ENCODE measurements at places on chromosomes 2 and 18.
A peak's percentile ranks its signal among the peaks of the same experiment; 100 is the strongest.

DNA sequence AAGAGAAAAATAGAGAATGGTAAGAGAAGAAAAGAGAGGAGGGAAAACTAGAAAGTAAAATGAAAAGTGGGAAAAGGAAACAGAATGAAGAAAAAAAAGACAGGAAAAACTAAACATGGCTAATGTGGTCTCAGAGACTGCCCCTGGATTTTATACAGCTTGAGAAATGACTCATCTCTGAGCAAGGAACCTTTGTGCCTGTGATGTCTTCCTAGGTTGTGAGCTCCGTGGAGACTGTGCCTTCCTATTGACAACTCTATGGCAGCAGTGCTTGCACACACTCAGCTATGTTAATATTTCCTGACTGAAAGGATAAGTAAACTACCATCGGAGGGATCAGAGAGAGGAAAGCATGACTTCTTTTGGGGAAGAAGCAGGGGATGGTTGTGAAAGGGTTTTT is 203.8 kb downstream of the RDH14 start:
- DNase-seq, result no peak

DNA sequence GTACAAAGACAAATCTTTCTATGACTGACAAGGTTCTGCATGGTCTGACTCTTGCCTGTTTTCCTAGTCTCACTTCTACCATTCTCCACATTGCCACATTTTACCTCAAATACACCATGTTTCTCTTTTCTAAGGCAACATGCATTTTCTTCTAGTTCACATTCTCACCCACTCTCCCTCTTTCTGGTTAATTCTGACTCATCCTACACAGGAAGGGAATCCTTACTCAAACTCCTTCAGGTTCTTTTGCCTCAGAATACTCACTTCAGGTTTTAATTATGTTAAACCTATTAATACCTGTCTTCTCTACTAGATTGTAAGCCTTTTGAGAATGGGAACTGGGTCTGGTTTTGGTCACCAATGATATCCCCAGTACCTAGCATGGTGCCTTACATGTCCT is 47.2 kb downstream of the MAP2 start:
- no peak for DNase-seq

GRCh38 chr18:45715212-45715780 is 8.7 kb upstream of the SLC14A1 start:
- DNase-seq, result no peak

DNA sequence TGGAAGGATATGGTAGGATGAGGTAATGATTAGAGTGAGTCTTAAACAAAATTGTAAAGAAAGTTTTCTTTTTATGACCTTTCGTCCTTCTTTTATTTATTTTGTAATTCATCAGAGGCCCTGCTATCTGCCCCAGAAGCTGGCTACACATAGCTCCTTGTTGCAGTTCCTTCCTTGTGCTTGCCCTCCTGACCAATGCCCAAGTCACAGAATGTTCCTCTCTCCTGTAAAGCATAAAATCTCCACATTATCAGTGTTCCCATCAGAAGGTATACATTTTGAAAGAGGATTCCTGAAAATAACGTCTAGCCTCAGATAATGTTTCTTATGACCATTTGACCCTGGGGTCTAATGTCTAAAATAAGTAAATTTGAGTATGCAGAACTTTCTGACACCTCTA is 78.3 kb downstream of the RND3 start:
- no peak for DNase-seq

- no peak for DNase-seq
Observed at GRCh38 chr2:38613849-38614213, 11.1 kb upstream of the HNRNPLL start.

DNA sequence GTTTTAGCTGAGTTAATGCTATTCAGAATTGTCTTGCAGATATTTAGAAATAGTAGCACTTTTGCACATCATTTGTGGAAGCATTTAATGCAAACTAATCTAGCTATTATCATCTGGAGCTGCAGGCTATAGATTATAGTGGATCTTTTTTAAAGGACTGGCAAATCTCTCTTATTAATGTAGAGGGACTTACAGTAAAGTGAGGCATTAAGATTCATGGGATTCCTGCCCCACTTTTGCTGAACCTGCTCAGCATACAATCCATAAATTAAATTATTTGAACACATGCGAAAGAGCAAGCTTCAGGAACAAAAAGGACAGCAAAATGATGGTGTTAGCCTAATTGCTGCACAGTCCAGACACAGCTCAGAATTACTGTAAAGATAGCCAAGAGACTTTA is 477.7 kb downstream of the DCDC2C start:
- DNase-seq, result no peak

GRCh38 chr2:164015328-164016123 is 279.7 kb upstream of the FIGN start:
- no peak for DNase-seq

GRCh38 chr2:67451086-67451832 is 54.1 kb downstream of the ETAA1 start:
- no peak for DNase-seq

DNA sequence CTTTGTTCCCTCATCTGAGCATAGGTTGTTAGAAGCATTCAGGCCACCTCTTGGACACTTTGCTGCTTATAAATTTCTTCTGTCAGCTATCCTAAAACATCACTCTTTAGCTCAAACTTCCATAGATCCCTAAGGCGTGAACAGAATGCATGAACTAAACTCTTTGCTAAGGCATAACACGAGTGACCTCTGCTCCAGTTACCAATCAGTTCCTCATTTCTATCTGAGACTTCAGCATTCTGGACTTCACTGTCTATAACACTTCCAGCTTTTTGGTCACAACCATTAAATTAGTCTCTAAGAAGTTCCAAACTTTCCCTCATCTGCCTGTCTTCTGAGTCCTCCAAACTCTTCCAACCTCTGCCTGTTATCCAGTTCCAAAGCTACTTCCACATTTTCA is 8.3 kb upstream of the VWA3B start:
- DNase-seq, result no peak

- no peak for DNase-seq
Observed at GRCh38 chr2:201261471-201261870, 1.1 kb downstream of the CASP8 start.

DNA sequence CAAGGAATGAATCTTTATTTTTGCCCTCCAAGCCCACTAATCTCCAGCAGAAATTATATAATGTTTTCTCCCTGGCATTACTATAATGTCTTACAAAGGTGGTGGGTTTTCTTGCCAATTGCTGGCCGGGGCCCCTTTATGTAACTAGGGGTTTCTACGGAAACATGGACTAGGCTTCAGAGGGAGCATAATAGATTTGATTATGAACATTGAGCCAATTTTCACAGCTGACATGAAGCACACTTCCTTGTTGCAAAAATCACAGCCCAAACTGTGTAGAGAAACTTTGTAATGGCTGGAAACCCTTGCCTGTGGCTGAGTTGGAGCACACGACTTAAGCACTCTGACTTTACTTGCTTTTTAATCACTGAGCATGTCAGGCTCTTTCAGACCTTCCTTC is 3.8 kb upstream of the CYRIA start:
- DNase-seq, result no peak

- no peak for DNase-seq
Observed at GRCh38 chr2:25109822-25110221, 58.6 kb downstream of the POMC start.

DNA sequence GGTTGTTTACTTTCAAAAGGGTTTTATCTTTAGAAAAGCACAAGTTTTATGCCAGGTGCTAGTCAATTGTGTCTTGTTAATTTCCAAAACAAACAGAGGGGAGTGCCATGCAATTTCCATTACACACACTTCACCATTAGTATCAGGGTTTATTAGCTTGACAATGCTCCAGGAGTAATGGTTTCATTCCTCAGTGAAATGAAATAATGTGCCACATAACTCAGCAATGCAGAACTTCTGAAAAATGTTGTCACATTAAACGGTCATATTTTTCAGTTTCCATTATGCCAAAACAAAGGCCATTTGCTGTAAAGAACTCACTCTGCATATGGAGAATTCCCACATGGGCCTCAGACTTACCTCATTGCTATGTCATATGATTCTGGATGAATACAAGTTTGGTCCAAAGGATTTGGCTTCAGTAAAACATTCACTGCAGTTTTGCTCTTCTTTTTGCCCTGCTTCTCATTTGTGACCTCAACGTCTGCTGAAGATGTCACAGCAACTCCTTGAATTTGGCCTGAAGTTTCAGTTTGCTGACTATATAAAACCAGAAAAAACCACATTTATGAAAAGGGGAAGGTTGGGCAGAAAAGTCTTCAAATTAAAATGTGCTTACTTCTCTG is 198.2 kb downstream of the SRBD1 start:
- peak; percentile 31 for DNase-seq

DNA sequence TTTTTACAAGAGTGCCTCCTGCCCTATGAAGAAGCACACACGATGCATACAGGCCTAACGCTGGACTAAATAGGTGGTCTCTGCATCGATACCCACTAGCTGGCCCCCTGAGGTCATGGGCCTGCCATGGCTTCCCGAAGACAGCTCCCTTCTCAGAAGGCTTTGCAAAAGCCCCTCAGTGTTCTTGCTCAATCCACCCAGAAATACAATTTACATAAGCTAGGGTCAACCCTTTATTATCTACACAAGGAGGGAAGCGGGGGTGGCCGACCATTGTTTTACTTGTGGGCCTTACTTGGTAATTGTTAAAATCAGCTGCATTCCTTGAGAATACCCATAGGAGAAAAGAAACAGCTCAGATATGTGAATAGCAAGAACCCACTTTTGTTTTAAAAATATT is 28.5 kb downstream of the UXS1 start:
- DNase-seq, result no peak

DNA sequence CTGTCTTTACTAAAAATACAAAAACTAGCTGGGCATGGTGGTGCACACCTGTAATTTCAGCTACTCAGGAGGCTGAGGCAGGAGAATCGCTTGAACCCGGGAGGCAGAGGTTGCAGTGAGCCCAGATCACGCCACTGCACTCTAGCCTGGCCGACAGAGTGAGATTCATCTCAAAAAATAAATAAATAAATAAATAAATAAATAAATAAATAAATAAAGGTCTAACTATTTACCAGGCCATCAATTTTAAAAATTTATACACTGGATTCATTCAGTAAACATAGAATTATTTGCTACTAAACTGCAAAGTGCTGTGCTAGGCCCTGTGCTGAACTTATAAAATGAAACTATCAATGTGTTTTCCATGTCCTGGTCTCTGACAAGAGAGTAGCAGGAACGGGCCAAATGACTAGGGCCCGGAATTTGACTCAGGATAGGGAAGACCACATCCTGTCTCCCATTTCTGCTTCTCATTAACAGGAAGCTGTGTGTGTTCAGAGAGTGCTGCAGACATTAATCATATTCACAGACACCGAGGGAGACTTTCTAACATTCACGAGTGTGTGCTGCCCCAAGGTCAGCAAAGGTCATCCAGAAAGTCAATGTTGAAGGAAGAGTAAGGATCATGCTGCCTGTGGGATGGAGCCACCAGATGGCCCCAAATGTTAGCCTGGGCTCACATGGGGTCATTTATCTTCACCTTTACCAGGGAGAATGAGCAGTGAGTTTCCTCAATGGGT is 95.8 kb downstream of the SPP2 start:
- no peak for DNase-seq

GRCh38 chr2:171524018-171524401 is 1.7 kb downstream of the CYBRD1 start:
- DNase-seq, result peak; percentile 42

DNA sequence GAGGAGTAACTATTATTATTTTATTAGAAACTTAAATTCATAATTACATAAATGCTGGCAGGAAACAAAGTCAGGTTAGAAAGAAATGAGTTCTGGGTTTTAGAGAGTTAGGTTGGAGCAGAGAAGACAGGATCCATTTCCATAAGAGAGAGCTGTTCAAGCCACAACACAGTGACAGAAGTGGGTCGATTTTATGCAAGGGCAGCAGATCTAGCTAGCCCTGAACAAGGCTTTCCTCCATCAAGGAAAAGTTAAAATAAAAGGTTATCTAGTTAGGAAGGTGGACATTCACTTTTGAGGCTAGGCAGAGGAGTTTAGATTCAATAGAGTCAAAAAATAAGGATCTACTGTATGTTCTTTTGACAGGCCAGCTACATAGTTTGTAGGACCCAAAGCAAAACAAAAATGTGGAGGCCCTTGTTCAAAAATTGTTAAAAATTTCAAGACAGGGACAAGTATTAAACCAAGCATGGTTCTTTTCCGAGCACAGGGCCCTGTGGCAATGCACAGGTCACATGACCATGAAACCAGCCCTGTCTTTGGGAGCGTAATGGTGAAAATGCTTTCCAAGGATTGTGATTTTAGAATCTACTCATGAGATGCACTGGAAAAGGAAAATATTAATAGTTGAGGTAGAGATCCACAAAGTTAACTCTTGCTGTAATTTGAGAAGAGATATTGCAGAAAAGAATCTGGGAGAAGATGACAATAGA is 91.2 kb upstream of the CREB1 start:
- DNase-seq, result no peak

DNA sequence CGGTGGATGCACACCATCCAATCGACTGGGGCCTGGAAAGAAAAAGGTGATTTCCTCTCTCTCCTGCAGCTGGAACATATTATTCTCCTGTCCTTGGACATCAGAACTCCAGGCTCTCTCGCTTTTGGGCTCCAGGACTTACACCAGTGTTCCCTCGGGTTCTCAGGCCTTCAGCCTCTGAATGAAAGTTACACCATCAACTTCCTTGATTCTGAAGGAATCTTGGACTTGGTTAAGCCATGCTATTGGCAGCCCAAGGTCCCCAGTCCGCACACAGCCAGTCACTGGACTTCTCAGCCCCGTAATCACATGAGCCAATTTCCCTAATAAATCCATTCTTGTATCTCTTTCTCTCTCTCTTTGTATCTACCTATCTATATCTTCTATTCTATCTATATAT is 418.9 kb downstream of the IRS1 start:
- DNase-seq, result no peak

- DNase-seq, result no peak
Observed at GRCh38 chr2:28895189-28895893, 874 bp downstream of the WDR43 start.

DNA sequence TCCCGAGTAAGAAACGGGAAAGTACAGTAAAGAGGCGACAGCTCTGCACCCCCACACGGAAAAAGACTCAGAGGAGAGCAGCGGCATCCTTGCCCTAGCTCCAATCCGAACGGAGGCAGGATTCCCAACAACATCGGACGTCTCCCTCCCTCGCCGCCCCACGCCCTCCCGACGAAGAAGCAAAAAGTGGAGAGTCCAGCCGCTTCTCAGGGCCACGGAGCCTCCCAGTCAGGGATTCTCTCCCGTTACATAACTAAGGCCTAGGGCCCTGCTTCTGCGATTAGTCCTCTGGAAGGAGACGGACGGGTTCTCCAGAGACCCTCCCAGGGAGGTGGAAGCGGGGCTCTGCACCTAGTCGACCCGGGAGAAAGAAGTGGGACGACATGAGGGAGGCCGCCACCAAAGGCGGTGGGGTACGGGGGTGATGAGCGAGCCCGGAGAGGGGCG is 587 bp downstream of the SUMO1 start:
- DNase-seq, result peak; percentile 40

- no peak for DNase-seq
Observed at GRCh38 chr2:215454519-215455246, 18.8 kb upstream of the FN1 start.

GRCh38 chr18:32893915-32894314 is 121.1 kb upstream of the KLHL14 start:
- no peak for DNase-seq

- DNase-seq, result no peak
Observed at GRCh38 chr18:31946305-31947046, 3.5 kb upstream of the TRAPPC8 start.
